ENCODE measurements at places on chromosomes 2 and 18. TPM values are rescaled to one million over a fixed set of nuclear protein-coding genes. Genes with fewer than 3 reads are reported as not detected.

DNA sequence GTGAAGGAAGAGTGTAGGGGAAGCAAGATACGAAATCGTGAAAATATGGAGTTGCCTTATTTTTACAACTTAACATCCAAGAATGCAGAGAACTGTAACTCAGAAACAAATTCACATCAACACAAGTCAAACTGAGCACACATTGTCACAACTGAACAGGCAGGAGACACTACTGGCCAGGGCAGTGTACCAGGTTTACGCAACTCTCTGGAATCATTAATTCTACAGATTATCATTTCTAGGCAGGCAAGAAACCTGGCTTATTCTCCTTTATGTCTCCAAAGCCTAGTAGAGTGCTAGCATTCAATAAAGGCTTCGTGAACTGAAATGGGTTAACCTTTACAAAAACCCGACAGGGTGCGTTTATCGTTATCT, 584 bp downstream of the COA5 start:
- no peak for DNase-seq

- DNase-seq, result no peak
Measured at GRCh38 chr2:127909019-127909418, 23.3 kb upstream of the AMMECR1L start.

The SELENOI gene
- 25.3 TPM for total RNA-seq

DNA sequence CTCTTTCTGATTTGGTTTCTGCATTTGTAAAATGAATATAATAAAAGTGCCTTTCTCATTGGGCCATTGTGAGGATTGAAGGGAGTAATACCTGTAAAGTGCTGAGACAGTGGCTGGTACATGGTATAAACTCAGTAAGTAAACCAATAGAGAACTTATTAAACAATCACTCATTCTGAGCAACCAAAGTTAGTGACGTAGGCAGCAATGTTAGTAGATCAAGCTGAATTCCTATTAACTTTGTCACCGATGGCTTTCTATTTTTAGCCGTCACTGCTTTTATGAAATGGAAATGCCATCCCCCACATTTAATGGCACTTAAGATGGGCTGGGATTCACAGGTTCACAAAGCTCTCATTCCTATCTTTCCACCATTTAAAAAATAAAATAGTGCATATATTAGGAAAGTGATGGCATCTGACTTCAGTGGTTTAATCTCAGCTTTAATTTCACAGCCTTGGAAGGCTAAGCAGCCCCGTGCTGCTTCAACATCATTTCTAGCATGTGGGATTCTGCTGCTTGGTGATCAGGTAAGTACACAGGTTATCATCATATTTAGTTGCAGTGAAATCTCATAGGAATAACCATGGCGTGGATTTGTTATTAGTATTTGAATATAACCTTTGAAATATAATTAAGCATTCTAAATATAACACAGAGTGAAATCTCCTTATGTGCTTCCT, 17.6 kb upstream of the PPP4R1 start:
- DNase-seq, result no peak

DNA sequence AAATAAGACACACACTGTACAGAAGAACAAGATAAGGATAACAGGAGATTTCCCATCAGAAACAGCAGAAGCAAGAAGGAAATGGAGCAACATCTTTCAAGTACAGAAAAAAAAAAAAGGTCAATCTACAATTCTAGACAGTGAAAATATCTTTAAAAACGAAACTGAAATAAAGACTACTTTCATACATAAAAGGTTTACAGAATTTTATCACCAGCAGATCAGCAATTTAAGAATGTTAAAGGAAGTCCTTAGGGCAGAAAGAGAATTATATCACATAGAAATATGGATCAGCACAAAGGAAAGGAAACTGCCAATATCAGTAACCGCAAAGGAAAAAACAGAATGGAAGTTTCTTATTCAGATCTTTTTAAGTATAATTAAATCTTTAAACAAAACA, 931.0 kb downstream of the EPHA4 start:
- DNase-seq, result no peak

The IL1RN gene
- total RNA-seq, result not detected

- no peak for DNase-seq
Measured at GRCh38 chr18:31176531-31176930, 13.9 kb upstream of the DSC1 start.

The TRIM43 gene
- total RNA-seq, result not detected

GRCh38 chr2:134866498-134867099, 28.2 kb downstream of the ACMSD start:
- no peak for DNase-seq
